ENCODE measurements at places on chromosomes 16 and 17. TPM values are rescaled to one million over a fixed set of nuclear protein-coding genes. Genes with fewer than 3 reads are reported as not detected.

- DNase-seq = no peak
Measured at GRCh38 chr17:80478487-80479245, 2.3 kb upstream of the NPTX1 start.

DNA sequence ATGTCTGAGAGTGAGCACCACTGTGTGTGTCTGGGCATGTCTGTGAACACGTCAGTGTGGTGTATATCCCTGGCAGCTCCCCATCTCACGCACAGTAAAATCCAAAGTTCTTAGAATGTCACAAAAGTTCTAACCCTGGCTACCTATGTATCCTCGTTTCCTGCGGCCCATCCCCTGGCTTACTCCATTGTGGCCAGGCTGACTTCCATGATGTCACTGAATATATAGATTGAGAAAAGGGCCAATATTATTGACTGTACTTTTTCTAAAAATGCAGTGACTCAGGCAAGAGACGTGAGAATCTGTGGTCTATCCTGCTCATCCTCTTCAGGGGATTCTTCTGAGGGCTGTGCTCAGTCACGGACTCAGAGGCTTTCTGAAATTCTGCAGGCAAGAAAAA is 963 bp upstream of the METTL22 start:
- no peak for DNase-seq

DNA sequence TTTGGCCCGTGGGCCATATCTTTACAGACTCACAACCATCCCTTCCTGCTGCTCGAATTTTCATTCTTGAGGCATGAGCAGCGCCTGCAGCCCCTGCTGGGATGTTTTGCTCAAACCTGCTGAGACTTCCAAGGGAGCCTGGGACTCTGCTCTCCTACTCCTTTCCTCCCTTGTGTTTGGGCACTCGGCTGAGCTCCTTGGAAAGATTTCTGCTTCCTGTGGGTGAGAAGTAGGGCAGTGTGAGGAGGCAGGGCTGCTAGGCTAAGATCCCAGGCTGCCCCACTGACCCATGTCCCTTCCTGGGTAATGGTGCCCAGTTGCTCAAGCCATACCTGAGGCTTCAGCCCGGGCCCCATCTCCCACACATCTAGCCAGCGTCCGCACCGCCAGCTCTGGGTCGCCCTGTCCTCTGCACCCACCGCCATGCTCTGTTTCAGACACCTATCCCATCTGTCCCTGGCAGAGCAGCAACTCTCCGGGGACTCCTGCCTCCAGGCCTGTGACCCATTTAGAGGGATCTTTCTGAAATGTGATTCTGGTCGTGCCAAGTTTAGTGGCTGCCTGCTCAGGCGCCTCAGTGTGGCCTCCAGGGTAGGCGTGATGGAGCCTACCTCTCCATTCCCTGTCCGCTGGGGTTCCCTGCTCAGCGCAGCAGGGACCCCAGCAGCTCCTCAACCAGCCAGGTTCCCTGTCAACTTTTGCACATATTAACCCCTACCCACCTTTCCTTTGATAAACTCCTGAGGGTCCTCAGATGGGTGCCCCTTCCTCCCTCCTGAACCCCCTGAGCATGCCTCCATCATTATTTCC is 190.1 kb downstream of the CCDC182 start:
- no peak for DNase-seq

GRCh38 chr17:40175928-40176753 is 1.1 kb upstream of the RAPGEFL1 start:
- no peak for DNase-seq

ZSWIM7 gene
- 37.5 TPM for polyA plus RNA-seq

Data from forelimb muscle (tissue), 1 donor.